D721Med (cell line): ENCODE measurements at places on chromosomes 1 and 21.

DNA sequence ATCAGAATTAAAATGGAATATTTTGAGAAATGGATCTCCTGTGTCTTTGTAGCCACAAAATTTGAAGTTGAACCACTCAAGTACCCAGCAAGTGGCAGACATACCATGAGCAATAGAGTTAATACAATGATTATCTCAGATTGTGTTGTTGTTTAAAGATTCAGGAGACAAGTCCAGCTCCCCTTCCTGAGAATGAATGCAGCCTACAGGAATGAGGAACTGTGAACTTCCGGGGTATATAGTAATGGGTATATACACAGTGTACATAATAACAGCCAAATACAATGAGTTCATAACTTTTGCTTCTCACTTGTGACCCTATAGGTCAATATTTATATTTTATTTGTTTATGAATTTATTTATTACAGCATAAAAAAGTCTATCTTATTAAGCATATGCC lies 445.0 kb downstream of the SETD4 start:
- DNase-seq: no peak

DNA sequence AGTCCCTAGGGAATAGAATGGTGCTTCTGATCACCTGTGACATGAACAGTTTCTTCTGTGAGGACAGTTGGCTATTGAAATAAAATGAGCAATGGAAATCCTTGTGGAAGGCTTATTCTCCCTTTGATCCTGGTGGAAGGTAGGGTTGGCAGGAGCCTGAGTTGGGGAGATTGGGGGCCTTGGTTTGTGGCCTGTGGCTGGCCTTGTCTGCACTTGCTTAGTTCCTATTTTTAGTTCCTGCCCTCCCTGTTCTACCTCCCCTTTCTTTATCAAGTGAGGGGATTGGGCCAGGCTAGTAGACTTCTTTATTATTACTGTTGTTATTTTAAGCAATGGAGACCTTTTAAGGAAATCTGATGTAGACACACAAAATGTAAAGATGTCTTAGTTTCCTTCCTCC lies 8.2 kb downstream of the DMRTB1 start:
- no peak for DNase-seq

DNA sequence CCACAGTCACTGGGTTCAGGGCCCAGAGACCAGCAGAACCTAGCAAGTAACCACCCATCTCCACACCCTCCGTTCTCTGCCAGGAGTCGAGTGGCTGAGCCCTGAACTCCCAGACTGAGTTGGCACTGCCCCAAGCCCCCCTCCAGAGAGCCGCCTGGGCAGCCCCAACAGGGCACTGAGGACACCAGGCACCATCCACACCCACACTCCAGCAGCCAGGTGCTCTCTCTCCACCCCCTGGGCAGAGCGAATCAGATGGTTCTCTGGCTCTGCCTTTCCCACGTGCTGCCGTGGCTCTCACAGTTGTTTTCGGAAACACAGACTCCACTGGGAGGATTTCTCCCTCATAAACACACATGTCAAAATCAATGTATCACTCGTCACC lies 13.6 kb downstream of the WDR4 start:
- no peak for DNase-seq

DNA sequence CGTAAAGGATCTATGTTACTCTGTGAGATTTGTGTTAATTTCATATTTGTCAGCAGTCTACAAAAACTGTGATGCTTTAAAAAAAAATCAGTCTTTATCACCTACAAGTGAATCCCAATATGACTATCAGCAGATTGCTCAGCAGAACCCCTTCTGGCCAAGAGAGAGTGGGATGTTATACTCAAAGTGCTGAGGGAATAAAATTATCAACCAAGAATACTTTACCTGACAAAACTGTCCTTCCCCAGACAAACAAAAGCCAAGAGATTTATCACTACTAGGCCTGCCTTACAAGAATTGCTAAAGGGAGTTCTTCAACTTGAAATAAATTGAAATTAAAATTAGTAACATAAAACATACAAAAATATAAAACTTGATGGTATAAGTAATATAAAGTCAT lies 105.2 kb downstream of the SLC35F3 start:
- no peak for DNase-seq

GRCh38 chr1:236809148-236809547 lies 14.1 kb downstream of the MTR start:
- DNase-seq: no peak

GRCh38 chr1:154626456-154627256 lies 18.7 kb upstream of the ADAR start:
- no peak for DNase-seq

DNA sequence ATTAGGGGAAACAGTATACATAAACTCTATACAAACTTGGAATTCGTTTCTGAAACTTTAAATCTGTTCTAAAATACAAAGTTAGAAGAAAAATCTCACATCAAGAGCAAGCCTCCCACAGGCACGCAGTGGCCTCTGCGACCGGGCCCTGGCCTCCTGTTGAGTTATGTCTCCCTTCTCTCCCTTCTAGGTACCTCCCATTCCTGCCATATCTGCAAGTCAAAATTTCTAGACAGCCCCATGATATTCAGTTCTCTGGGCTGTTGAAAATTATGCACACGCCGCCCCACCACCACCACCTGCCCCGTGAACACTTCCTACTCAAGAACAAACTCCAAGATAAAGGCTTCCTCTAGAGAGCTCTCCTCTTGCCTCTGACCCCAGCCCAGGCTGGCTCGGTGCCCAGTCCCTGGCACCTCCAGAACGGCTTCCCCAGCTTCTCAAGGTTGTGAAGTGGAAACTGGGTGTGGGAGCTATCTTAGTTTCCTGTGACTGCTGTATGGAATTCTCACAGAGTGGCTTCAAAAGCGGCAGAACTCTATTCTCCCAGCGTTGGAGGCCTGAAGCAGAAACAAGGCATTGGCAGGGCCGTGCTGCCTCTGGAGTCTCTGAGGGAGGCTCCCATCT lies 37.7 kb upstream of the LRP8 start:
- DNase-seq: no peak

DNA sequence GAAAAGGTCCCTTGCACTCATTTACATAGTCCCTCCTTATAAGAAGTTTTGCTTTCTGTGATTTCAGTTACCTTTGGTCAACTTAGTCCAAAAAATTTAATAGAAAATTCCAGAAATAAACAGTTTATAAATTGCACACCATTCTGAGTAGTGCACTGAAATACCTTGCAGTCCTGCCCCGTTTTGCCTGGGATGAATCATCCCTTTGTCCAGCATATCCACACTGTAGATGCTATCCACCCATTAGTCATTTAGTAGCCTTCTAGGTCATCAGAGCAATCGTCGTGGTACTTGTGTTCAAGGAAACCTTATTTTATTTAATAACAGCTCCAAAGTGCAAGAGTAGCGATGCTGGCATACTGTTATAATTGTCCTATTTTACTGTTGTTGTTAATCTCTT lies 38.0 kb downstream of the SPRTN start:
- DNase-seq: no peak

DNA sequence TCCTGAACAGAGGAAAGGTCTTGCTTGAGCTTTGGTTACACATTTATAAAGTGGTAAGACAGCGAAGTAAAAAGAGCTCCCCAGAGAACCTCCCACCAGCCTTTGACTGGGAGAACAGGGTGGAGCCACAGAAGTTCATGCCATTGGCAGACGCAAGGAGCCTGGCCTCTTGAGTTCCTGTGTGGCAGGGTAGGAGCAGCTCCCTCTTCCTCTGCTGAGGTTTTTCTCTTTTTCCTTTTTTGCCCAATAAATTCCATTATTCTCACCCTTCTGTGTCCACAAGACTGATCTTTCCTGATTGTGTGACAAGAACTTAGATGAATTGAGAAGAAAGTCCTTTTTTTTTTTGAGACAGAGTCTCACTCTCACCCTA lies 4.3 kb downstream of the THEM4 start:
- DNase-seq: no peak

DNA sequence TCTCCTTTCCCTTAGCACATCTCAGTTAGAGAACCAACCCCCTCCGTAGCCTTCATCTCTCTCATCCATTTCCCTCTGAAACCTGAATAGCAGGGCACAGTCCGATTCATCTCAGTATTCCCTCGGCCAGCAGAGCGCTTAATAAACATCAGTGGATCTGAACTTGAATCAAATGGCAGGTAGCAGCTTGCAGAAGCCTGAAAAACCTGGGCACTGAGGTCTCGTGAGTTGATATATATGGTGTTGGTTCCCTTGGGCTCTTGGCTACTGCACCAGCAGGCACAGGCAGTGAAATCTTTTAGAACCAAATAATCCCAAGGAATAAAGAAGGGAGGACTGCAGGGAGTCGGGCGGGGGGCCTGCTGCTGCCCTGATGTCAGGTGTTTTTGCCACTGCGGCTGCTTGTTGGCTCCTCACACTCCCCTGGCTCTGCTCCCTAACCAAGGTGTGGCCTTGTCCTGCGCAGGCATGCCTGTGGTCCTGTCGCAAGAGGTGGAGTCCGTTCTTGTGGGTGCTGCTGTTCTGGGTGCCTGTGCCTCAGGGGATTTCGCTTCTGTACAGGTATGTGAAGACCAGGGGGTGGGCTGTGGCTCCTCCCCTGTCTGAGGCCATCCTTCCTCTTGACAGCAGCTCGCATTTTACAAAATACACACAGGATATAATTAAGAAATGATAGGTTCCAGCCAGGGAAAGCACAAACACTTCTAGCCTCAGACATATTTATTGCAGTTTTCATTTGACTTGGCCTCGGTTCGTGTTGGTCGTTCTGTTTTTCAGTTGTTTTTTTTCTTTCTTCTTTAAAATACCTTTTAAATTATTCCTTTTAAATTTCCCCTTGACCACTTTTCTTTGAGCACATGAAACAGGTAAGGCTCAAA lies 140.9 kb upstream of the HOOK1 start:
- DNase-seq: no peak

DNA sequence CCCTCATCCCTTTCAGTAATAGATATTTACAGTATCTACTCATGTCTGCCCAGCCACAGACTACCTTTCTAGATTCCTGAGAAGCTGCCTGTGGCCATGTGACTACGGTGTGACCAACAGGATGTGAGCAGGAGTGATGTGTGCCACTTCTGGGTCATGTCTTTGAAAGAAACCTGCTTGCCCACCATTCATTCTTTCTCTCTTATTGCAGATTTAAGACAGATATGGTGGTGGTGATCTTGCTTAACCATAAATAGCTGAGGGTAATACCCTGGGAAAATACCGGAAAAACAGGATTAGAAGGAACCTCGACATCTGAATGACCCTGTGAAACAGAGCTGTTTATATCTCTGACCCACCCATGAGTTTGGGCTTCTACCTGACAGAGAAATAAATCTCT lies 41.6 kb upstream of the GUCA2A start:
- DNase-seq: no peak

DNA sequence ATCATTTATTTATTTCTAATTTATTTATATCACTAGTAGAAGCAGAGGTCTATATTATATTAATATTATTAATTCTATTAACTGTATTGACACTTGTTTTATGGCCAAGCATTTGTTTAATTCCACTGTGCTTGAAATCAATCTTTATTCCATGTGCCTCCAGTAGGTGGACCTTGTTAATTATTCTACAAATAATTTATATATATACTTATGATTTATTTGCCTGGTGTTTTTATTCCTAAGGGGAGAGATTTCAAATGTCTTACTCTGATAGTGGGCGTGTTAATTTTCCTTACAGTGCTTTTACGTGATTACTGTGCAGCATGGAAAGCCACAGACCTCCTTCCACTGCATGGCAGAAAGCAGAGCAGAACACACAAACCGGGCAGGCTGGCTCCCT lies 17.5 kb upstream of the OR6N2 start:
- no peak for DNase-seq

- DNase-seq: no peak
Observed at GRCh38 chr1:25580927-25581326, 35.7 kb upstream of the MAN1C1 start.

DNA sequence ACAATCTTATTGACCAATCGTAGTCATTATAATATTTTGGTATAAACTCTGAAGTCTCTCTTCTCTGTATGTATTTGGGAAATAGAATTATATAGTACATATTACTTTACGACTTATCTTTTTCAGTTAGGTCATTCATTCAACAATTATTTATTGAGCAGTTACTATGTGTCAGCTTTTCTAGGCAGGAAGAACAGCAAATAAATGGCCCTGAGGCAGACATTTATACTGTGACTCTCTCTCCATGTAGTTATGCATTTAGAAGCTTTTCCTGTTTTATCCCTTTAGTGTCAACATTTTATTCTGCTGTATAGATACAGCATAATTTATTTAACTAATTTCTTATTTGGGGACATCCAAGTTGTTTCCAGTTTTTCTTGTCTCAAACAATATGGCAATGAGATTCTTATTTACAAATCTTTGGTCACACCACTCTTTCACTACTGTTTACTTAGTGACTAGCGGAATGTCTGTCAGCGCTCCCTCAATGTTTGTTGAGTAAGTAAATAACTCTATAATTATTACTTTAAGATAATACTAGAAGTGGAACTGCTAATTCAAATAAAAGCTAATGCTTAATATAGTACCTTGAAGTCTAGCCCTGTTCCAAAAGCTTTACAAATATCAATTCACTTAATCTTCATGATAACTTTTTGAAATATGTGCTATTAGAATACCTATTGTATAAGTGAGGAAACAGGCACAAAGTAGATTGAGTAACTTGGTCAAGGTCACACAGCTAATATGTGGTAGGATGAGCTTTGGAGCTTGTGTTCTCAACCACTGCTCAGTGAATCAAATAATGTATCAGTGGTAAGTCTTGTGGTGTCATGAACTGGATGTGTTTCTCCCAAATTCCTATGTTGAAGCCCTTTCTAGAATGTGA lies 465.6 kb downstream of the SIPA1L2 start:
- no peak for DNase-seq

- no peak for DNase-seq
Observed at GRCh38 chr1:171196351-171196750, 11.3 kb downstream of the FMO2 start.

DNA sequence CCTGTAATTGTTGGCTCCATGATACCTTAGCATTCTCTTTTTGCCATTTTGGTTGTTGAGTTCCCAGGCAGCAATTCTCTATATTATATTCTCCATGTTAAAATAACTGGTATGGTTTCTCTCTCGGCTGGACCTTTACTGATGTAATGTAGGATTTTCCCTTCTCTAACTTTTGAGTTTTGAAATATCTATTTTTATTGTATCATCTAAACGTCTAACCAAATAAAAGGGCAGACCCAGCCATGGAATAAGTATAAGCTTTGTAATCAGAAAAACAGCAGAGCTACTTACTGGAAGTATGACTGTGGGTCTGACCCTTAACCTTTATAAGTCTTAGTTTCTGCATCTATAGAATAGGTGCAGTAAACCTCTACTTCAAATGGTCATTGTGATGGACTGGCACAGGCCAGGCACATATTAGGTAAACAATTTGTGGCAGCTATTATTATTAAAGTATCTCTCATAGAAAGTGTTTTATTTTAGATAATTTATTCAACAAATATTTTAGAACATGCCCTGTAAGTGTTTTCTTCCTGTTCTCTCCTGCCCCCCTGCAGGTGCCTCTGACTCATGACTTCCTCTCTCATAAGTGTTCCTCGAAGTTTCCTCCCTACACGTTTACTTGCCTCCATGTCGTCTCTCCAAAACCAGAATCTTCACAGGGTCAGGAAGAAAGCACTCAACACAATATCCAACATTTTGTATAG lies 224.9 kb upstream of the FGGY start:
- no peak for DNase-seq
